T-helper 2 cell treated with Interferon-gamma antibody and Interleukin-4, amounts not matched to agents 5 μg/mL and 100 μg/mL, for 36 hours (primary cell): ENCODE measurements at places on chromosomes 13 and 19.

DNA sequence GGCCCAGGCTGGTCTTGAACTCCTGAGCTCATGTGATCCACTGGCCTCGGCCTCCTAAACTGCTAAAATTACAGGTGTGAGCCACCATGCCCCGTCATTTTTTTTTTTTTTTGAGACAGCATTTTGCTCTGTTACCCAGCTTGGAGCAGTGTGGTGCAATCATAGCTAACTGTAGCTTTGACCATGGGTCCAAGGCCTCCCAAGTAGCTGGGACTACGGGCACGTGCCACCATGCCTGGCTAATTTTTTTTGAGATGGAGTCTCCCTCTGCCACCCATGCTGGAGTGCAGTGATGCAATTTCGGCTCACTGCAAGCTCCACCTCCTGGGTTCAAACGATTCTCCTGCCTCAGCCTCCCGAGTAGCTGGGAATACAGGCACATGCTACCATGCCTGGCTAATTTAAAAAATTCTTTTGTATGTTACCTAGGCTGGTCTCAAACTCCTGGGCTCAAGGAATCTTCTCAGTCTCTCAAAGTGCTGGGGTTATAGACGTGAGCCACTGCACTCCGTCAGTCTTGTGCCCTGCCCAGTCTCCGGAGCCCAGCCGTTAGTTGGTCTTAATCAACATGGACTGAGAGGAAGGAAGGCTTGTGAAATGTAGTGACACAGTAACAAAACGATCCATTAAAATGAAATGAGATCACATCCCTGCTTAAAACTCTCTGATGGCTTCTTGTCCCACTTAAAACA lies 1.4 kb upstream of the LRG1 start:
- no peak for DNase-seq

GRCh38 chr13:43405457-43405856 lies 381.3 kb downstream of the ENOX1 start:
- no peak for DNase-seq

- DNase-seq: no peak
Measured at GRCh38 chr19:47124937-47125668, 5.5 kb upstream of the SAE1 start.

GRCh38 chr13:51783428-51784094 lies 20.4 kb downstream of the DHRS12 start:
- DNase-seq: no peak

- no peak for DNase-seq
Measured at GRCh38 chr19:13129384-13129783, 11.3 kb downstream of the NACC1 start.
